Thoracic aorta (tissue), 2 donors: ENCODE measurements at places on chromosomes 6 and 20.

GRCh38 chr20:30505566-30505965 lies 751.9 kb upstream of the DEFB115 start:
- DNase-seq: no peak

GRCh38 chr6:89985751-89986493 lies 91.7 kb downstream of the GJA10 start:
- no peak for DNase-seq

GRCh38 chr6:81241126-81242041 lies 511.1 kb downstream of the TENT5A start:
- no peak for DNase-seq

DNA sequence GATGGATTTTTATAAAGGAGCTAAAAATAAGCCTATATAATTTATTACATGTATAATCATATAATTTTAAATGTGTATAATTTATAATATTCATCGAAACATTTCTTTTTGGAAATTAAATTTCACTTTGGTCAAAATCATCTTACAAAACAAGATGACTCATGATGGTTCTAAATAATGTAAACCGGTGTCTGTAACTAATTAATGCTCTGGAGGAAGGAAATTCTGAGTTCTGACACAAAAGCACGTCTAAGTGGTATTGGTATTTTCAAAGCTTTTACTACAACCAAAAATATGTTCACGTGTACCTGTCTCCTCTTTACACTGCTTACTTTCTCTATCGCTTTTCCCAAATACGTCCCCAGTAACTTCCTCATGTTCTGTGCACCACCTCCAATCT lies 134.1 kb downstream of the MTHFD1L start:
- DNase-seq: no peak

DNA sequence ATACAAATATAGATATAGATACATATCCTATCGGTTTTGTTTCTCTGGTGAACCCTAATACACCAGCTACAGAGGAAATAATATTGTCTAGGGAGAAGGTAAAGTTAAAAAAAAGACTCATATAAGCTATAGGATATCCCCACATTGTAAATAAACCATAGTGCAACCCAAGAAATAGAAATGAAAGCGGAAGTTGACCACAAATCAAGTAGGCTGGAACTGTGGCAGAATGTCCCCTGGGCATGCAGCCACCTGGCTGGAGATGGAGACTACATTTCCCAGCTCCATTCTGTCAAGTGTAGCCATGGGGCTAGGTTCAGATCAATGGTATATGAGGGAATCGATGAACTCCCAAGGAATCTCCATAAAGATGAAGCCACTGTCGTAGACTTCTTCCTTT lies 70.1 kb upstream of the RPS6KA2 start:
- DNase-seq: no peak

- no peak for DNase-seq
These were observed 19.4 kb upstream of the MRGBP start for GRCh38 chr20:62776692-62777527.
